ENCODE measurements at places on chromosomes 5 and 9. TPM values are rescaled to one million over a fixed set of nuclear protein-coding genes. Genes with fewer than 3 reads are reported as not detected.

FUT7 gene
- not detected for total RNA-seq

- H3K36me3 ChIP-seq: no peaks in the 10 kb centered on the region
- no peaks in the 10 kb centered on the region for H3K4me1 ChIP-seq
- H3K4me3 ChIP-seq: no peak overlapping the region
- H3K27ac ChIP-seq: no peak overlapping the region
Observed at GRCh38 chr5:24497591-24498157, 147.1 kb downstream of the CDH10 start.

DNA sequence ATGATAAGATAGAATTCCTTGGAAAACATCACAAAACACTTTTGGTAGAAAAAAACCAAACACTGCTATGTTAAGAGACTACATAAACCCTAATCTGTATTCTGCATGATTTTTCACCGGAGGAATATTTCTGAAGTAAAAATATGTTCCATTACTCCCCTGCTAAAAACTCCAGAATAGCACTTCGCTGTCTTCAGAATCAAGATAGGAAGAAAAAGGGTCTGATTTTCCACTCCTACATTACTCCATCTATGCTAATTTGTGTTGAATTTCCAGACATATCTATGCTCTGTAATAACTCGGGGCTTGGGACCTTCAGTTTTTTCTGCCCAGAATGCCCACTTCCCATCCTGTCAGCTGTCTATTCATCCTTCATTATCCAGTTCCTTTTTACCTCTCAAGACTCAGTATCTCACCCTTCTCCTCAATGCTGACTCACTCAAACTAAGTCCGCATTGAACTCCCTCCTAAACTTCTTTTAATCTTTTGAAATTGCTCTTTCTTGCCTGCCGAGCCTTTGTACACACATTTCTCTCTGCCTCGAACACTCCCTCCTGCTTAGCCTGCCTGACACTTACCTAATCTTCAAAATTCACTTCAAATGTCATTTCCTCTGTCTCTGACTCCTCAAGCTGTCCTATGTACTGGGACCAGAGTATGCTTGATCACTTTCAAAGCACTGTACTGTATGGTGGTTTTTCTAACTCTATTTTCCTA lies 171.0 kb downstream of the ARRDC3 start:
- peaks cover 13% of the 10 kb centered on the region for H3K4me1 ChIP-seq
- peak overlapping the region; percentile 15 for H3K4me3 ChIP-seq
- H3K36me3 ChIP-seq: no peaks in the 10 kb centered on the region
- peak; percentile 25 for DNase-seq
- no peaks in the 10 kb centered on the region for H3K27me3 ChIP-seq
- H3K27ac ChIP-seq: peak overlapping the region; percentile 79

GRCh38 chr5:164233791-164234190 lies 728.4 kb downstream of the MAT2B start:
- peaks cover 14% of the 10 kb centered on the region for H3K4me1 ChIP-seq
- H3K27me3 ChIP-seq: no peaks in the 10 kb centered on the region
- H3K36me3 ChIP-seq: no peaks in the 10 kb centered on the region
- H3K27ac ChIP-seq: no peak overlapping the region

GRCh38 chr9:90001747-90002146 lies 396.9 kb downstream of the GADD45G start:
- H3K27me3 ChIP-seq: no peaks in the 10 kb centered on the region
- H3K27ac ChIP-seq: no peak overlapping the region
- no peak overlapping the region for H3K4me3 ChIP-seq
- H3K36me3 ChIP-seq: no peaks in the 10 kb centered on the region

- DNase-seq: peak; percentile 44
- no peaks in the 10 kb centered on the region for H3K36me3 ChIP-seq
- no peaks in the 10 kb centered on the region for H3K27me3 ChIP-seq
- peaks cover 19% of the 10 kb centered on the region for H3K4me1 ChIP-seq
- no peak overlapping the region for H3K4me3 ChIP-seq
- H3K27ac ChIP-seq: no peak overlapping the region
Observed at GRCh38 chr5:115465431-115465830, 79.1 kb downstream of the FEM1C start.

GRCh38 chr5:142545650-142546322 lies 140.1 kb downstream of the FGF1 start:
- H3K4me1 ChIP-seq: peaks cover 28% of the 10 kb centered on the region
- peak; percentile 41 for DNase-seq
- H3K36me3 ChIP-seq: no peaks in the 10 kb centered on the region
- H3K27me3 ChIP-seq: no peaks in the 10 kb centered on the region
- peak overlapping the region; percentile 75 for H3K27ac ChIP-seq

- H3K27ac ChIP-seq: no peak overlapping the region
- DNase-seq: no peak
- no peak overlapping the region for H3K4me3 ChIP-seq
- H3K4me1 ChIP-seq: no peaks in the 10 kb centered on the region
Observed at GRCh38 chr5:27402828-27403227, 364.4 kb upstream of the CDH9 start.

DNA sequence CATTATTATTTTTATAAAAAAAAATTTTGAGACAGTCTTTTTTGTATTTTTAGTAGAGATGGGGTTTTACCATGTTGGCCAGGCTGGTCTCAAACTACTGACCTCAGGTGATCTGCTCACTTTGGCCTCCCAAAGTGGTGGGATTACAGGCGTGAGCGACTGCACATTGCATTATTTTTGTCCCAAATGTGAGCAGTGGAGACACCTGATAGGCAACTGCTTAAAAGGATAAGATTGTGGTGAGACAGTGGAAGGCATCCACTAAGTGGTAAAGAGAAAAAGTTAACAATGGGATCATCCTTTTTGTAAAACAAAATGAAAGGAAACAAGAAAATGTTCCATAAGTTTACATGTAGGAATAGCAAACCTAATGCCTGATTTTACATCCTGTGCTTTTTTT lies 2.0 kb upstream of the CENPH start:
- peaks cover 6% of the 10 kb centered on the region for H3K4me1 ChIP-seq
- H3K36me3 ChIP-seq: no peaks in the 10 kb centered on the region
- no peak overlapping the region for H3K27ac ChIP-seq
- no peak overlapping the region for H3K4me3 ChIP-seq
- no peak for DNase-seq
- no peaks in the 10 kb centered on the region for H3K27me3 ChIP-seq

DNA sequence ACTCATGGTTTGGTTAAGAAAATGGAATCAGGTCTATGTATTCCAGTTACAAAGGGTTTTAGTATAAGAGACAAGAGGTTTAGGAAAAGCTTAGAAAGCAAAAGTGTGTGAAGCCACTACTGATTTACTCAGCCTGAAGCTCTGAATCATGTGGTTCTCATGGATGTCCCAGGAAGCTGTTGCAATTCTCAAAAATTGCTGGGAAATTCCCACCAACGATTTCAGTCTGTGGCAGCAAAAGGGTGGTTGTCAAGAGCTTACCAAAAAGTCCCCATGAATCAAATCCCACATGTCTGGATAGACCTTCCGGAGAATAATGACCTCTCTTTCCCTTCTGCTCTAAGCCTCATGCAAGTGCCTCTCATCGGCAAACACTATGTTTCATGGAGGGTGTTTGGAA lies 929.9 kb downstream of the TLE4 start:
- peak; percentile 2 for DNase-seq
- H3K4me1 ChIP-seq: no peaks in the 10 kb centered on the region
- no peak overlapping the region for H3K4me3 ChIP-seq
- no peaks in the 10 kb centered on the region for H3K27me3 ChIP-seq

DNA sequence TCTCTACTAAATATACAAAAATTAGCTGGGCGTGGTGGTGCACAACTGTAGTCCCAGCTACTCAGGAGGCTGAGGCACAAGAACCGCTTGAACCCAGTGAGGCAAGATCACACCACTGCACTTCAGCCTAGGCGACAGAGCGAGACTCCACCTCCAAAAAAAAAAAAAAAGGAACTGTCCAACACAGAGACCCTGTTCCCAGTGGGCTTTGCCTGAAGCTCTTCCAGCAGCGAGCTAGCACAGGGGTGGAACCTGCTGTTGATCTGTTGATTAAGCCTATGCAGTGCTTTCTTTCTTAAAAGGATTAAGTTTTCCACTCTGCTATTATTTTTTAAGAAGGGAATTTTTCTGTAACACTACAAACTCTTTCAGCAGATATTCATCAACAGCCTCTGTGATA lies 171.0 kb upstream of the TUT7 start:
- H3K27ac ChIP-seq: no peak overlapping the region
- peaks cover 4% of the 10 kb centered on the region for H3K27me3 ChIP-seq
- no peak for DNase-seq

SELENOP gene
- 11.4 TPM for total RNA-seq

DNA sequence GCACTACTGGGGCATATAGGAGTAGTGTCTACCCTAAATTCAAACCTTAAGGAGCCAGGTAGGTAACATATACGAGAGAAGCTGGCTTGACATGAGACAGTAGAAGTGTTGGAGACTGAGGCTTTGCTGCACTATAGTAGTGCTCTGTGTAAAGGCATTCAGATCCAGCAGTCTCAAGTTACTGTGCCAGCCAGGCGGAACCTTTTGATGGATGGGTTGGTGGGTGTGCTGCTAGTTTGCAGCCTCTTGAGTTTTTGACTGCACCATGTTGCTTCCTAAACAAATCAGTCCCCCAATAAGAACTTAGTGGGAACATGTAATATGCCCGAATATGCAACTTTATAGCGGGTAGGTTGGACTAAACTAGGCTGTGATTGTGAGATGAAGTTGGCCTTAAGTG lies 1.5 kb downstream of the CLTA start:
- no peak overlapping the region for H3K27ac ChIP-seq
- H3K4me3 ChIP-seq: peak overlapping the region; percentile 82
- peaks cover 41% of the 10 kb centered on the region for H3K4me1 ChIP-seq
- peaks cover 3% of the 10 kb centered on the region for H3K36me3 ChIP-seq
- DNase-seq: no peak

- no peak for DNase-seq
- H3K27ac ChIP-seq: no peak overlapping the region
- no peaks in the 10 kb centered on the region for H3K4me1 ChIP-seq
- H3K27me3 ChIP-seq: no peaks in the 10 kb centered on the region
- no peaks in the 10 kb centered on the region for H3K36me3 ChIP-seq
Observed at GRCh38 chr5:64451551-64451950, 54.3 kb upstream of the RGS7BP start.

DNA sequence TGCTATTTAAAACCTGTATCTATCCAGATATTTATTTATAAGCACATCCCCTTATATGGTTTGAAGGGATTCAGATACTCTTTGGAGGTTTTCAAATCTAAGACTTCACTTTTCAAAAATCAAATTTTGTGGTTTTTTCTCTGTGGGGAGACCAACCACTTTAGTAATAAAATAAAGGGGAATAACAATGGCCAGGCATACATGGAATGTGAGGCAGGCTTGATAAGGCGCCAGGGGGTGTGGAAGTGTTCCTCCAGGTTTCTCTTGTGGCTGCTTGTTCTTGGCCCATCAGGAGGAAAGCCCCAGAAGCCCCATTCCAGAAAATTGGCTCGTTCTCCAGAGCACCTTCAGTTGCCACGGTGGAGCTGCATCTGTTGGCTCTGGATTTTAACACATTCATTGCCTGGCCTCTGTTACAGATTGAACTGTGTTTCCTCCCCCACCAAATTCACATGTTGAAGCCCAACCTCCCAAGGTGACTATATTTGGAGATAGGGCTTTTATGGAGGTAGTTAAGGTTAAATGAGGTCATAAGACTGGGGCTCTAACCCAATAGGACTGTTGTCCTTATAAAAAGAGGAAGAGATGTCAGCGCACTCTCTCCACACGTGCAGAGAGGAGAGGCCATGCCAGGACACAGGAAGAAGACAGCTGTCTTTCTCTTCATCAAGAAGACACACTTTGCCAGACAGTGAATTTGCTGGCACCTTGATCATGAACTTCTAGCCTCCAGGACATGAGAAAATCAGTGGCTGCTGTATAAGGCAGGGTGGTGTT lies 195.9 kb downstream of the TMEM38B start:
- H3K36me3 ChIP-seq: no peaks in the 10 kb centered on the region
- no peak overlapping the region for H3K4me3 ChIP-seq
- H3K27me3 ChIP-seq: no peaks in the 10 kb centered on the region
- H3K27ac ChIP-seq: no peak overlapping the region

PPIC gene
- total RNA-seq: 51.9 TPM

ADAMTS16 gene
- 11.4 TPM for total RNA-seq

DNA sequence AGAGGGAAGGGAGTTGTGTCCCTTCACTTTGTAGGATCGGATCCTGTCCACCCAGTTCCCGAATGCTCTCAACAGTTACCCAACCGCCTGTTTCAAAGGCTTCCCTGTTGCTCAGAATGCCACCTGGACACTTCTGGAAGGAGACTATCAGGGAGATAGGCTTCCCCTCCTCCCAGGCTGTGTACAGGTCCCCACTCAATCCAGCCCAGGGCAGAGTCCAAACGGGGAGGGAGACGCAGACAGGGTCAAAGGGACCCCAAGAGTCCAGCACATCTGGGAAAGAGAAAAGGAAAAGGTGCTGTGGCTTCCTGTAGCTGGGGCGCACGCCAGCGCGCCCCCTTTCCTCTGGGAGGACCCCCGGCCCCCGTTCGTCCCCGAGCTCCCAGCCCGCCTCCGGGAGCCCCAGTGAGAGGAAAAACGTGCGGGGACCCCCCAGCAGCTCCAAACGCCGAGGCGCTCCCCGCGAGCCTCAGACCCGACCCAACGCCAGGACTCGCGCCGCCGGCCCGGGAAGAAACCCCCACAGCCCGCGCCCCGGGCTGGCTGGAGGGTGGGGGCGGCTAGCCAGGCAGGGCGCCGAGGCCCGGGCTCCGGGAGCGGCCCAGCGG lies 640 bp downstream of the SURF4 start:
- peak overlapping the region; percentile 92 for H3K27ac ChIP-seq
- peak overlapping the region; percentile 83 for H3K4me3 ChIP-seq
- H3K27me3 ChIP-seq: no peaks in the 10 kb centered on the region
- H3K4me1 ChIP-seq: peaks cover 37% of the 10 kb centered on the region

DNA sequence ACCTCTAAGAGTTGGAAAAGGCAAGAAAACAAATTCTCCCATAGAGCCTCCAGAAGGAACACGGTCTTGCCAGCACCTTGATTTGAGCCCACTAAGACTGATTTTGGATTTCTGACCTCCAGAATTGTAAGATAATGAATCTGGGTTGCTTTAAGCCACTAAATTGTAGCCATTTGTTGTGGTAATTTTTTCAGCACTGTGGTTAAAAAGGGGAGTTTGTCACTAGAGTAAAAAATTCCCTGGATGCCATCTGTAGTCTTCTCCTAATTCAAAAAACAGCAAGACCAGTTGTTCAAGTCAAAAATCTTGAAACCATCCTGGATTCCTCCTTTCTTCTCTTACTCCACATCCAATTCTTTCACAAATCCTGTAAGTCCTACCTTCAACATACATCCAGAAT lies 39.6 kb downstream of the NRG2 start:
- DNase-seq: no peak
- no peak overlapping the region for H3K4me3 ChIP-seq
- H3K27me3 ChIP-seq: peaks cover 66% of the 10 kb centered on the region
- H3K36me3 ChIP-seq: no peaks in the 10 kb centered on the region
- no peaks in the 10 kb centered on the region for H3K4me1 ChIP-seq

- no peak overlapping the region for H3K27ac ChIP-seq
- H3K36me3 ChIP-seq: no peaks in the 10 kb centered on the region
- H3K4me3 ChIP-seq: no peak overlapping the region
- no peak for DNase-seq
- peaks cover 48% of the 10 kb centered on the region for H3K27me3 ChIP-seq
Observed at GRCh38 chr5:174692982-174693422, 31.4 kb upstream of the MSX2 start.

DNA sequence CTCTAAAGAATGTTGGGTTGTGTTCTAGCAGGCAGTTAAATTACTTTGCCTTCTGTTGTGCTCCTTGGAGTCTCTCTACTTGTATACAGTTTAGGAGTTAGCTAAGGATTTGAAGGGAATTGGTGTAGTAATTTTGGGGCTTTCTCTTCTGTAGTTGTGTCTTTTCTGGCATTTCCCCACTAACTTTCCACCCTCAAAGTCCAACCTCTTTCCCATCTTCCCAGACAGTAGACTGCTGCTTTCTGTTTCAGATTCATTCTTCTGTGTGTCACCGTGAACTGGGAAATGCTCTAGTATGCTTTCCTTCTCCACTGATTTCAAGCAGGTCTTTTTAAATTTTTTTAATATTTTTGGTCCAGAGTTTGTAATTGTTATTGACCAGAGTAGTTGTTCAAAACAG lies 4.5 kb upstream of the ANGPTL2 start:
- H3K4me1 ChIP-seq: peaks cover 27% of the 10 kb centered on the region
- no peak overlapping the region for H3K4me3 ChIP-seq
- DNase-seq: no peak
- no peaks in the 10 kb centered on the region for H3K27me3 ChIP-seq
- H3K36me3 ChIP-seq: no peaks in the 10 kb centered on the region
